Right ventricle myocardium inferior (tissue), 1 donor: ENCODE measurements at places on chromosomes 4 and X.

- no peak for DNase-seq
These were observed 5.4 kb upstream of the TRPC3 start for GRCh38 chr4:121957266-121957665.

GRCh38 chr4:184097241-184097605, 120.5 kb downstream of the ENPP6 start:
- DNase-seq: no peak

DNA sequence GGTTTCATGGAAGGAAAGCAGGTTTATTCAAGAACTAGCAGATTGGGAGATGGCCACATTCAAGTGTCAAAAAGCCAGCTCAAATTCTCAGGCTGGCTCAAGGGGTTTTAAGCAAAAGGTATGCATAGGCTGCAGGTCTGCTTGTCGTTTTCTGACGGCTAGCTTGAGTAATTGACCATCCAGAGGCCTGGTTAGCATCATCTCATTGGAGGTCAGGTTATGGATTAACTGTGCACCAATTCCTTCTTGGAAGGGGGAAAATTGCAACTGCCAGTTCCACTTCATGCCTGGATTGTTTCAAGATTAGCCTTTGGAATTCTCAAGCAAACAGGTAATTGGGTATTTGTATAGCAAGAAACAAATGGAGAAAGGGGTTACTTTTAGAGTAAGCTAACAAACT, 62.1 kb downstream of the FUNDC1 start:
- DNase-seq: no peak

- DNase-seq: no peak
These were observed 73.0 kb downstream of the LUZP4 start for GRCh38 chrX:115362334-115363095.

GRCh38 chr4:68451246-68452211, 4.3 kb downstream of the TMPRSS11E start:
- no peak for DNase-seq

DNA sequence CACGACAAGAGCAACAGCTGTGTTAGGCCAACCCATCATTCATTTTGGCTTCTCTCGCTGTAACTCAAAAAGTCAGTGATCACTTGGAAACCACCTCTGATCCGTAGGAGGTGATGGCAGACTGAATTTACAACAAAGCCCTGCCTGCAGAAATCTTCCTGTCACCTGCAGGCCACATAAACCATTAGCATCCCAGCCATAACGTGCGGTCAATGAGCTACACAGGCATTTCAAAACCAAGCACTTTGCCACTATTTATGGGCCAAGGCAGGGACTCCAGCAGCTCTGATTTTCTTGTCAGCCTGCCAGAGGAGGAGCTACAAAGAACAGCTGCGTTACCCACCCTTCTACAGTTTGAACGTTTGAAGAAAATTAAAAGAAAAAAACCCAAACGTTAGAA, 228.1 kb upstream of the PPARGC1A start:
- no peak for DNase-seq
